Thyroid gland (tissue), 4 donors: ENCODE measurements at places on chromosomes 5 and 9.

- no peak overlapping the region for H3K27ac ChIP-seq
- no peaks in the 10 kb centered on the region for H3K27me3 ChIP-seq
- H3K4me1 ChIP-seq = no peaks in the 10 kb centered on the region
- H3K4me3 ChIP-seq = no peak overlapping the region
- H3K36me3 ChIP-seq = no peaks in the 10 kb centered on the region
- no peak for DNase-seq
These were observed 274.4 kb downstream of the EFNA5 start for GRCh38 chr5:107396351-107396690.

GRCh38 chr5:89992201-89992600, 417.4 kb downstream of the CETN3 start:
- H3K36me3 ChIP-seq = no peaks in the 10 kb centered on the region
- H3K27ac ChIP-seq = no peak overlapping the region
- H3K27me3 ChIP-seq = no peaks in the 10 kb centered on the region
- H3K4me3 ChIP-seq = no peak overlapping the region
- H3K4me1 ChIP-seq = no peaks in the 10 kb centered on the region

DNA sequence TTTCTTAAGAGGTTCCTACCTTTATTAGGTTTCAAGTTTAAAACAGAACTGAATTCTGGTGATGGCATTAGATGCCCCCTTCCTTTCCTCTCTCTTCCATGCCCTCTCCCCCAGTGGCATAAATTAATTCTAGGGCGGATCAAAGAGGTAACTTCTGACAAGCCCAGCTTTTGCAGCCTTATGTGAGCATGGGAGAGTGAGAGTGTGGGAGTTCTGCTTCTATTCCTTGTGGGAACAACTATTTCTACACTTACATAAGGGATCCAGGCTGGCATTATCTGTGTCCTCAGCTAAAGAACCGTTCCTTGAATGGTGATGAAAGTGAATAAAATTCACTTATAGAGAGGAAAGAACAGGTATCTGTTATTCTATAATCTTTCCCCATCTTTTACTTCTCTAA, 437.6 kb downstream of the KIF4B start:
- H3K27ac ChIP-seq = no peak overlapping the region
- H3K4me1 ChIP-seq = no peaks in the 10 kb centered on the region
- no peaks in the 10 kb centered on the region for H3K27me3 ChIP-seq

GRCh38 chr5:151449297-151449696, 1.9 kb downstream of the SLC36A1 start:
- H3K4me3 ChIP-seq = no peak overlapping the region
- H3K27ac ChIP-seq = no peak overlapping the region
- H3K36me3 ChIP-seq = no peaks in the 10 kb centered on the region
- no peaks in the 10 kb centered on the region for H3K27me3 ChIP-seq

DNA sequence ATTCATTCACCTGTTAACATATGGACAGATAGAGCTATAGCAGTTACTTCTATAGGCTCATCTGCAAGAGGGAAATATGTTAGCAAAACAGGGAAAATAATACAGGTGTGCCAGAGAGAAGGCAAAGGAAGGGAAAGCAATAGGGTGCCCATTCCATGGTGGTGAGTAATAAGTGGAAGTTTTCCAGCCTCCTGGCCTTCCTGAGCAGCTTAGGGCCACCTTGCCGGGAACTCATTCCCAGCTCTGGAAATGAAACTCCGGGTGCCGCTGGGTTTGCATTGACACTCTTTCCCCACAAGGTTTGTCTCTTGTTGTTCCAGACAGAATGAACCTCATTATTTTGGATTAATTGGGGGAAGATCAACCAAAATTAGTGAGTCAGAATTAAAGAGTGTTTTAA, 58.4 kb downstream of the SLC1A3 start:
- H3K36me3 ChIP-seq = no peaks in the 10 kb centered on the region
- no peak overlapping the region for H3K4me3 ChIP-seq
- H3K27ac ChIP-seq = no peak overlapping the region
- no peaks in the 10 kb centered on the region for H3K27me3 ChIP-seq

DNA sequence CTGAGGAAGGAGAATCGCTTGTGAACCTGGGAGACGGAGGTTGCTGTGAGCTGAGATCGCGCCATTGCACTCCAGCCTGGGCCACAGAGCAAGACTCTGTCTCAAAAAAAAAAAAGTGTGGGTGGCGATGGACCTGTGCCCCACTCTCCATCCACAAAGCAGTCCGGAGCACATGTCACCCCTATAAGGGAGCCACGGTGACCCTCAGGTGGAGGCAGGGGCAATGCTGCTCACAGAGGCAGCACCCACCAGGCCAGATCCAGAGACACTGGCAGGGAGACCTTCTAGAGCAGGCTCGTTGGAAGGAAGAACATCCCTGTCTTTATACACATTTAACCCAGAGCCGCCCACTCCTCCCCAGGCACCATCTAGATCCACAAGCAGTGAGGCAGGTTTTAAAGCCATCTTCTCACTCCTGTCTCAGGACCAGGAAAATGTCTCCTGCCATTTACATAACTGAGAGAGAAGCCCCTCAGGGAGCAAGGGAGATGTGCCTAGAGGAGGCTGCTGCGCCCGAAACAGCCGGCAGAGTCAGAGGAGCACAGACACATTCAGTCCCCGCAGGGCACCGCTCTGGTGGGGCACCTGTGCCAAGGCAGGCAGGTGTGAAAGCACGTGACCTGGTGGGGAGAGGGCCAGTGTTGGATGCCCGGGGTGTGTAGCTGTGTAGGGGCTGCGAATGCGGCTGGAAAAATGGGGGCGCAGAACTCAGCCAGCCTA, 31.6 kb upstream of the ADAMTS2 start:
- H3K27ac ChIP-seq = no peak overlapping the region
- H3K36me3 ChIP-seq = no peaks in the 10 kb centered on the region
- H3K4me1 ChIP-seq = no peaks in the 10 kb centered on the region

GRCh38 chr9:105103776-105104175, 140.7 kb upstream of the SLC44A1 start:
- H3K27me3 ChIP-seq = no peaks in the 10 kb centered on the region
- H3K4me1 ChIP-seq = no peaks in the 10 kb centered on the region
- no peak overlapping the region for H3K27ac ChIP-seq

DNA sequence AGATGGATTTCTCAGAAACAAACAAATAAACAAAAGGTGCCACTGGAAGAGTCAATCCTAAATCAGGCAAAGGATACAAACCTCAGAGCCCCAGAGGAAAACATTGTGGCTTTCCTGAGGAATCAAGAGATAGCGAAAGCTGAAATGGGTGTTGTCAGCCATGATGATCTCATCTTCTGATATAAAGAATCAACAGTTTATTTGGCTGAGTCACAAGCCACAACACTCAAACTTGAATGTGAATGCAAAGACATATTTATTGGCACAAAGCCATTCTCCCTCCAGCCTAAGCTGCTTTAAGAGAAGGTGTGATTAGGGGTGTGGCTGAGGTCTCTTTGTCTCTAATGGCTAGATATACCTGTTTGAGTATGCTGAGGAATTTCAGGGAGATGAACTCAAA, 73.3 kb upstream of the NREP start:
- H3K27ac ChIP-seq = no peak overlapping the region
- no peak overlapping the region for H3K4me3 ChIP-seq
- no peaks in the 10 kb centered on the region for H3K27me3 ChIP-seq
- H3K4me1 ChIP-seq = no peaks in the 10 kb centered on the region

- H3K4me3 ChIP-seq = no peak overlapping the region
- peak overlapping the region; percentile 21 for H3K27ac ChIP-seq
- no peaks in the 10 kb centered on the region for H3K36me3 ChIP-seq
- no peaks in the 10 kb centered on the region for H3K27me3 ChIP-seq
These were observed 42.5 kb downstream of the KLHL3 start for GRCh38 chr5:137693307-137693950.

DNA sequence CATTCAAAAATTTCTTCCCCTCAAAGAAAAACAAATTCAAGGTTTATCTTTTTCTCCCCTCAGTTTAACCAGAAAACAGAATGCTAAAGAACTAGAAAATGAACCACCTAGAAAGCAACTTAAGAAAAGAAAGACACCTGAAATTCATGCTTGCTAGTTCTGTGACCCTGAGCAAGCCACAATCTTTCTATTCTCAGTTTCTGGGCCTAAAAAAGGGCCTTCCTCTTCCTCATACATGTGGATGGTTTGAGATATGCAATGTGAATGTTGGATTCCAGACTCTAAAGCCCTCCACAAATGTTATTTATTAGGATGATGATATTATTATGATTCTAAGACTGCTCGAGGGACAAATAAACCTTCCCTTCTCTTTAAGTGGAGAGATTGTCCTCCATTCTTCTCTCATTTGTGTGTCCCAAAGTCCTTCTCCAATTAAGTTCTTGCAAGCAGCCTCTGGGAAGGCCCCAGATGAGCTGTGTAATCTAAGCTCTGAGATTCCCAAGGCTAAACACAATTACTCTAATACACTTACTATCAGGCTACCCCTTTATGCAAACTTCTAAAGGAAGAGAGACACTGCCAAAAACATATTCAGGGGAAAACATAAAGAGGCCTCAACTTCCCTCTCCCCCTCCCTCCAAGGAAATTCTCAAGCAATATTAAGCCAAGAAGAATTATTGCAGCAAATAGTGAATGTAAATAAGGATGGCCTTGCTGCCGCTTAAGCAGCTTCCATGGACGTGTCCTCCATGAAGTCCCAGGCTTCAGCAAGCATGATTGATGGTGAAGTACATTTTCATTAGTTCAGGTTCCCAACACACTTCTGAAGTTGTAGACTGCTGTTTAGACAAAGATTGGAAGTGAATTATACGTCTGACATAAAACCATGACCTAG, 80.2 kb downstream of the PRKACG start:
- no peaks in the 10 kb centered on the region for H3K27me3 ChIP-seq
- H3K36me3 ChIP-seq = no peaks in the 10 kb centered on the region
- DNase-seq = no peak
- H3K4me1 ChIP-seq = no peaks in the 10 kb centered on the region

- H3K36me3 ChIP-seq = no peaks in the 10 kb centered on the region
- H3K27me3 ChIP-seq = no peaks in the 10 kb centered on the region
- no peaks in the 10 kb centered on the region for H3K4me1 ChIP-seq
- no peak overlapping the region for H3K4me3 ChIP-seq
These were observed 113.4 kb downstream of the LHX2 start for GRCh38 chr9:124124729-124125650.
